Vagina (tissue), 2 donors: ENCODE measurements at places on chromosomes 12 and 14.

DNA sequence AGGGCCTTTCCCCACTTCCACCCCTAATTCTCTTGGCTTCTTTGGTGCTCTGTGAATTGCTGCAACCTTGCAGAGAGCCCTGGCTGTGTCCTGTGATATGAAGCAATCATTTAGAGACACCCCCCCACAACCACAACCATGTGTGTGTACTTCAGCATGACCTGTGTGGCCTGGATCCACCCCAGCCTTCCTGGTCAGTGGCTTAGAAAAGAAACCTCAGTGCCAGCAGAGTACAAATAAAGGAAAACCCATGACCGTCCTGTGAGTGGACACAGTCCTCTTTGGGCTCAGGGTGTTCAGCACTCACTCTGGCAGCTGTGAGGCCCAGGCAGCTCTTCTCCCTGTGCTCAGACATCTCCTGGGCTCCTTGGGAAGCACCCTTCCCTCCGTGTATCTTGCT, 206.6 kb upstream of the DIO3 start:
- DNase-seq, result no peak

GRCh38 chr12:50508414-50508813, 3.6 kb downstream of the DIP2B start:
- no peak for DNase-seq

DNA sequence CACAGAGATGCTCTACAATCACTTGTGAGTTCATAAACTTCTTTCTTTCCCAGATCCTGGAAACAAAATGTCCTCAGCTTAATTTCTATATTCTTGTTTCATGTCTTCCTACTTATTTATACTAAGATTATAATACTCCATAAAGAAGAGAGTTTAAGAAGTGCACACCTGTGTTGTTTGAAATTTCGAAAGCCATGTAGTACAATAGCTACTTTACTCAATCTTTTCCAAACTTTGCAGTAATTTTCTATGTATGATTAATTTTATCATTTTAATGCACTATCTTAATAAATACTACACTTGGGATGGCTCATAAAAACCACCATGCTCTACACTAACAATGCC, 300 bp upstream of the TTC5 start:
- no peak for DNase-seq

GRCh38 chr14:104865631-104866441, 768 bp downstream of the CEP170B start:
- no peak for DNase-seq

DNA sequence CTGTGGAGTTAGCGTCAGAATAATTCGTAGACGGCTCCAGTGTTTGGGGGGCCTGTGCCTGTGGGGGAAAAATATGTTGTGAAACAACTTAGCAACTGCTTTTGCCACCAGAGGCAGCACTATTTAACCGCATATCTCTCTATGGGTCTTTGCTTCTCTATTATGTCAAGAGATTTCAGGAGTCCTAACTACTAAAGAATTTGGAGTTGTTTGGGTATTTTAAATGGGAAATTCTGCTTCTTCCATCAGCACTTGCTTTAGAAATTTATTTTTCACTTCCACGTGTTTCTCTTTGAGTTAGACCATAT, 594 bp upstream of the CLEC14A start:
- DNase-seq, result no peak

- no peak for DNase-seq
Measured at GRCh38 chr14:57933349-57933748, 67.5 kb upstream of the SLC35F4 start.

DNA sequence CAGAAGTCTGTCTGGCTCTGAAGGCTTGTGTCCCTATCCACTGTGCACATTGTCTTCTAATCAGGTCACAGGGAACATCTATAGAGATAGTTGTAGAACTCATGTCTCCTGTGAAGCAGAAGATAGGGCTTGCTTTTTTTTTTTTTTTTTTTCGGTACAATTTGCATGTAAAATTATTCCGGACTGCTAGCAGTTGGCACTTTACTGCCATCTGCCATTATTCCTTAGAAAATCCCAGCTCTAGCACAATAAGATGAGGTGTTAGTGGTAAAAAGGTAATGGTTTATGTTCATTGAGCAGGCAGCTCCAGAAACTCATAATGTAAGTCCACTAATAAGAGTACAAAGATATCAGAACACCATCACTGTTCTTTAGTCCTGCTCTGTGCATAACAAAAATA, 8.7 kb downstream of the MYRFL start:
- DNase-seq, result no peak

GRCh38 chr14:100471441-100472093, 115.7 kb downstream of the BEGAIN start:
- DNase-seq, result peak; percentile 25

- no peak for DNase-seq
Measured at GRCh38 chr12:97548931-97549330, 86.3 kb downstream of the RMST start.

GRCh38 chr12:115872212-115872611, 405.3 kb downstream of the MED13L start:
- DNase-seq, result no peak

DNA sequence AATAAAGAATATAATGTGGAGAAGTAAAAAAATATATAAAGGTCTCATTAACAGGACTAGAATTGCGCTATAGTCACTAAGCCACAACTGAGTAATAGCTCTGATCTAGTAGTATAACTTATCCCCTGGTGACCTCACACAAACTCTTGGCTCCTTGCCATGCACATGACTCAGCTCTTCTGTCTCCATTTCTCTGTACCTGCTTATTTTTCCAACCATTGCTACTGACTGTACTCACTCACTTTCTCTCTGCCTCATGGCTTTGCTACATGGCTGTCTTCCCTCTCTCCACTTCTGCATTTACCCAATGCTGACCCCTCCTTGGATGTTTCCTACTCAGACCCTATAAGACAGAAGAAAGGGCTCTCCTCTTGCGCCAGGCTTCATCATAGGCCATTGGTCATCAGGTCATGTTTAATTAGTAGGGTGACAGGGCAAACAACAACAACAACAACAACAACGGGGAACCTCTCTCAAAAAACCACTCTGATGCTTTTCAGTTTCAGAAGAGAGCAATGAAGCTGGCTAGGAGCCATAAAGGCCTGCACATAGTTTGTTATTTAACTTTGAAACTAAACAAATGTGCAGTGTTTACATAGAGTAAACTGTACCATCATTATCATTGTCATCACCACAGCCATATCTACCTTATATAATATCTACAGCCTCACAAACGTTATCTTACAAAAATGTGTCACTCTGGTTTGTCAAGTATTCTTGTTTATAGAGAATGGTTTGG, 25.6 kb upstream of the KRAS start:
- no peak for DNase-seq

- DNase-seq, result no peak
Measured at GRCh38 chr14:65044596-65044959, 57.7 kb downstream of the MAX start.

GRCh38 chr14:104110491-104111209, 25.1 kb downstream of the ASPG start:
- no peak for DNase-seq
